ENCODE measurements at places on chromosomes 3 and 15.

DNA sequence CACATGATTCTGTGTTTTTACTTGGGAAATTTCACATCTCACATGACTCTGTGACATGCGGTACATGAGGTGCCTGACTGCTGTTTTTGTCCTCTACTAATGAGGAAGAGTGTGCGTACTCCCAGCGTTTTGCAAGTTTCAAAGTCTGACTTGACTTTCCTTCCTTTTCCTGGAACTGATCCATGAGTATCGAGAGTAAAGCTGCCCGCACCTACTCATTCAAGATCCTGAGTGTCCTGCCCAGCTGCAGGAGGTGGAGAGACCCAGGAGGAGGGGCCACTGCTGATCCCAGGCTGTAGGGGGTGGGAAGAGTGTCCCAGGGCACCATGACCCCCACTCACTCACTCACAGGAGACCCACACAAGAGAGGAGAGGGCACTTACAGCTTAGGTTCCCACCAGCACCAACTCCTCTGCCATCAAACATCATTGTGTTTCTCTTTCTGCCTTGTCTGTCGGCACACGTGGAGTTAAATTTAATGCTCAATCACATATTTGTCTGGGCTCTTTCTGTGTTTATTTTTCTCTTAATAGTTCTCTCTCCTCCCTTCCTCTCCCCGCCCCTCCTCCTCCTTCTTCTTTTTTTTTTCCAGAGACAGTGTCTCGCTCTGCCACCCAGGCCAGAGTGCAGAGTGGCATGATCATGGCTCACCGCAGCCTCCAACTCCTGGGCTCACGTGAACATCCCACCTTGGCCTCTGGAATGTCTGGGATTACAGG lies 1.4 kb downstream of the CCR5AS start:
- no peak for DNase-seq

DNA sequence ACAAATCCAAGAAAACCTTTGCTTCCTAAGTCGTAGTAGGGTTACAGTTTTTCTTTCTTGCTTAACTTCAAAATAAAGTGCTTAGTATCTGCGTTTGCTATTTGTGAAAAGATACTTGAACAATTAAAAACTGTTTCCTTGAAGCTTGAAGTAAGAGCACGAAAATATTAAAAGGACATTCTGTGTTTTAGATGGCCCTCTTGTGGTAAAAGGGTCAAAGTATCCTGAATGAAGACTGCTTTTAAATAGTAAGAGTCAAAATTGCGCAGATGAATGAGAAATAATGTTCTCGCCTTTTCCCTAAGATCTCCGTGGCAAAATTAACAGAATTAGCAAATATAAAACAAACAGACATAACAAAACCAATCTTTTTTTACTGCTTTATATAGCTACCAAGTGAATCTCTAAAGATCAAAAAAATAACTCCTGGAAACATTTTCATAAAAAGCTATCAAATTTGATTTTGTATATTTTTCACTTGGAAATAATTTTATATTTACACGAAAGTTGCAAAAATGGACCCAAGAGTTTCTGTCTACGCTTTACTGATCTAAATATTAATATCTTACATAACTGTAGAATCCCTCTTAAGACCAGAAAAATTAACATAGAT lies 175.4 kb downstream of the MBNL1 start:
- DNase-seq, result peak; percentile 66

GRCh38 chr15:78035321-78035751 lies 42.2 kb downstream of the TBC1D2B start:
- no peak for DNase-seq

GRCh38 chr3:181417748-181418147 lies 294.0 kb upstream of the SOX2 start:
- DNase-seq, result no peak

Measured in EH (cell line).